Fibroblast of lung (primary cell): ENCODE measurements at places on chromosomes 7 and 10.
A peak's percentile ranks its signal among the peaks of the same experiment; 100 is the strongest.

DNA sequence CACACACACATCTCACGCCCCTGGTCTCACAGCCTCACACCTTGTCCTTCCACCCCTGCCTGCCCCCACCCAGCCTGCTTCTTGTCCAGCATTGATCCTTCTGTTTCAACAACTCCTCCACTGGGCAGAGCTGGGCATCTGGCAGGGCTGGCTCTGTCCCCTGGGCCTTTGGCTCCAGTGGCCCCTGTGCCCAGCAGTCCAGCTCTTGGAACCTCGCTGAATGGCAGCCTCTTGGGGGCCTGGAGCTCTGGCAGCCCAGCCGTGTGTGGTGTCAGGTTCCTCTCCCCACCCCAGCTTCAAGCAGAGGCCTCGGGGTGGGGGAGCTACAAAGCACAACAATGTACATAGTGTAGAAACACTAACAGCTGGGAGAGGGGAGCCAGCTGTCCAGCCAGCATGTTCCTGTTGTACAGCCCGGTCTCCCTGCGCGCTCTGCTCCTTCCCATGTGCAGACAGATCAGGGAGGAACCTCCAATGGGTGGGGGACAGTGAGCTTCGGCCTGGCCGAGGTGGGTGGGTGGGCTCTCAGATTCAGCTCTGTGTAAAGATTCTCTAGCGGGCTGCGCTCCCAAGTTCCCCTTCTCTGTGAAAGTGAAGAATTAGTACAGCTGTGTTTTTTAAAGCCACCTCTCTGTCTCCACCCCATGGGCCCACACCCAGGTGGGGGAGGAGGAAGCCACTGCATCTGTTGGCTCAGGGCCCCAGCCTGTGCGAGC is 19.4 kb downstream of the ZMIZ2 start:
- peak; percentile 19 for DNase-seq
- no peaks in the 10 kb centered on the region for H3K27me3 ChIP-seq
- peak overlapping the region; percentile 14 for H3K27ac ChIP-seq
- no peak overlapping the region for H3K4me3 ChIP-seq

- no peak overlapping the region for H3K4me3 ChIP-seq
- H3K4me1 ChIP-seq, result no peaks in the 10 kb centered on the region
- no peaks in the 10 kb centered on the region for H3K27me3 ChIP-seq
- H3K36me3 ChIP-seq, result no peaks in the 10 kb centered on the region
- H3K27ac ChIP-seq, result no peak overlapping the region
Measured at GRCh38 chr10:132146271-132146671, 40.5 kb upstream of the DPYSL4 start.

- no peaks in the 10 kb centered on the region for H3K36me3 ChIP-seq
- H3K4me1 ChIP-seq, result no peaks in the 10 kb centered on the region
- no peak overlapping the region for H3K27ac ChIP-seq
- H3K4me3 ChIP-seq, result no peak overlapping the region
- no peaks in the 10 kb centered on the region for H3K27me3 ChIP-seq
Measured at GRCh38 chr7:152872745-152873118, 113.2 kb downstream of the ACTR3B start.

- DNase-seq, result peak; percentile 45
- no peak overlapping the region for H3K27ac ChIP-seq
- H3K4me3 ChIP-seq, result no peak overlapping the region
- H3K4me1 ChIP-seq, result no peaks in the 10 kb centered on the region
Measured at GRCh38 chr7:18361756-18362155, 133.8 kb upstream of the HDAC9 start.

DNA sequence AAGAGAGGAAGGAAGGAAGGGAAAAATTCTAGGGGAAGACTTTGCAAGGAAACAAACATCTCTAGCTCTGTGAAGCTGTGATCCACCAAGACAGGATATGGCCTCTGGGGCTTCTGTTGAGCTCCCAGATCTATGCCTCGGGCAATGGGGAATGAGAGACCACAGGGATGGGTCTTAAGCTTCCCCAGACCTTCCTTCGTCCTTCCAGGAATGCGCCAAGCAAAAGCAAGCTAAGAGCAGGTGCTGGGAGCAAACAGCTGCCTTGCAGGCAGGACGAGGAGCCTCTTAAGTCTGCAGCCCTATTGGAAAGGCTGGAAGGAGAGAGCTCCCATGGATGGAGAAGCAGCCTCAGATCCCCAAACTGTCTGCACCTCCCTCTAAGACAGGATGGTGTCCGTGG is 21.9 kb upstream of the ELN start:
- no peak overlapping the region for H3K27ac ChIP-seq
- H3K36me3 ChIP-seq, result no peaks in the 10 kb centered on the region
- H3K4me1 ChIP-seq, result no peaks in the 10 kb centered on the region
- no peak for DNase-seq
- peaks cover 9% of the 10 kb centered on the region for H3K27me3 ChIP-seq

GRCh38 chr7:8205031-8205387 is 57.0 kb downstream of the ICA1 start:
- no peaks in the 10 kb centered on the region for H3K27me3 ChIP-seq
- no peaks in the 10 kb centered on the region for H3K36me3 ChIP-seq
- no peaks in the 10 kb centered on the region for H3K4me1 ChIP-seq
- H3K27ac ChIP-seq, result no peak overlapping the region
- DNase-seq, result no peak
